ENCODE measurements at places on chromosomes 4 and X.

GRCh38 chr4:134313591-134313990 lies 112.0 kb upstream of the PABPC4L start:
- no peak for DNase-seq

GRCh38 chr4:176156656-176157055 lies 38.7 kb downstream of the SPATA4 start:
- no peak for DNase-seq

DNA sequence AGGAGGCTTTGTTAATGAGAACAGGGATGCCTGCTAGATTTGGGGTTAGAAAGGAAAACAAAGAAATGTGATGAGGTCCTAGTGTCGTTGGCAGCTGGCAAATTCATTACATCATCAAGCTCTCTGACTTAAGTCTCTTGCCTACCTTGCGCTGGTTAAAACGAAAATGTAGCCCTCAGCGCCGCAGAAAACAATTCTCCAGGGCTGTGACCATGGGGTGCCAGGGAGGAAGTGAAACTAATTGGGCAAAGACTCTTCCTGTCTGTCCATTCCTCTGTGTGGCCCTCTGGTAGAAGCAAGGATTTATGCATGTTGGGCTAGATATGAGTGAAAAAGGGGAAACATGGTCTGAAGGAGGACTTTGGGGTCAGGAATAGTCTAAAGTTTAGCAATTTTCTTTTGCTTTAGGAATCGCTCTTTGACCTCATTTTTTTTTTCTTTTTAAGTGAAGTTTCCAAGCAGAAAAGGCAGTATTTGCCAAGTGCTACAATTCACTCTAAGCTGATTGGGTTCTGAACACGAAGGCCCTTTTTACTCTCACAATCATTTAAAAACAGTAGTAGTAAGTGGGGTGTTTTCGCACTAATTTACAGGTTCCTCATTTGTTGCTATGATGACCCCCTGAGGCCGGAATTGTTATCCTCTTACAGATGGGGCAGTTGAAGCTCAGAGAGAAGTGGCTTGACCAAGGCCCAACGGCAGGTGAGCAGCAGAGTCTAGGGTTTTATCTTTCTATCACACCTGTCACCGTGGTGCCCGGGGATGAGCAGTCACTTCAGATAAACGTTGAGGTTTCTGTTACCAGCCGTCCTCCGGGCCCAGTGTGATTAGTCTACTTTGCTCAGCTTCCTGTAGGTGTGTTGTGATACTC lies 27.3 kb upstream of the CHRNA9 start:
- no peak for DNase-seq

- peak; percentile 20 for DNase-seq
These were observed 106.8 kb upstream of the NKX1-1 start for GRCh38 chr4:1512738-1513660.

GRCh38 chrX:82451725-82452124 lies 1056.4 kb upstream of the POU3F4 start:
- no peak for DNase-seq

GRCh38 chrX:120549483-120550452 lies 11.0 kb downstream of the CUL4B start:
- no peak for DNase-seq

GRCh38 chrX:71181558-71181909 lies 36.9 kb downstream of the NLGN3 start:
- DNase-seq = no peak

DNA sequence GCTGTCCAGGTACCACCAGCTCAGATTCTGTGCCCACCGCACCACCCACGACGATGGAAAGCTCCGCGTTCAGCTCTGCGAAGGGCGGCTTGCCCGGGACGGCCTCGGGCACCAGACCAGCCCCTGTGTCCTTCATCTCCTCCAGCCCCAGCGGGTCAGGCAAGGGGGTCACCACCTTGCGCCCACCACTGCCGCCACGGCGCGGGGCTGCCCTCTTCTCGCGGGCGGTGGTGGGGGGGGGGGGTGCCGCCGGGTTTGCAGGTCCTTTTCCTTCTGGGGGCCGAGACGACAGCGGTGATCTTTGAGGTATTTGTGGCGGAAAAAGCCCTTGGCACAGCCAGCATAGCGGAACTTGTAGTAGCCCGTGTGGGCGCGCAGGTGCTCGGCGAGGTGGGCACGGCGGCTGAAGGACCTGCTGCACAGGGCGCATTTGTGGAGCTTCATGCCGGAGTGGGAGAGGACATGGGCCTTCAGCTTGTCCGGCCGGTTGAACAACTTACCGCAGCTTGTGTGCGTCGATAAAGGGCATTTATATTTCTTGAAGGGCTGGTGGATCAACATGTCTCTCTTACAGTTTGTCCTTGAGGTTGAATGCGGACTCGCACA lies 50.9 kb downstream of the CFAP299 start:
- DNase-seq = no peak

DNA sequence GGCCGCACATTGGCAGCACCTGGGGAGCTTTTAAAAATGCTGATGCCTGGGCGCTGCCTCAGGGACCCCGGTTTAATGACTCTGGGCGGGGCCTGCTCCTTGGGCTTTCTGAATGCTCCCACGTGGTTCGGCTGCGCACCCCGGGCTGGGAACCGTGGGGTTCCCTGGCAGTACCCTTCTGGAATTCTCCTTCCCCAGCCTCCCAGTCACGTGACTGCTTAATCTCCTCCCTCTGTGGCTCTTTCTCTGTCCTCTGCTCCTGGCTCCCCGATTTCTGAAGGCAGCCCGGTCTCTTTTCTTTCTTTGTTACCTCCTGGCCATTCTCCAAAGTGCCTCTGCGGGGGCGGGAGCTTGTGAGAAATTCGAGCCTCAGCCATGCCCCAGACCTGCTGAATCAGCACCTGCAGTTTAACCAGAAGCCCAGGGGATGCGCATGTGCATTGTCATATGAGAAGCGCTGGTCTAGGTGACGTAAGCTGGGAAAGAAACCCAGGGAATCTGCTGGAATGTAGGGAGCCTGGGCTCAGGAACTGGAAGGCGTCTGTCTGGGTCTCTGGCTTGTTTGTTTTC lies 16.6 kb downstream of the CLCN4 start:
- DNase-seq = no peak

DNA sequence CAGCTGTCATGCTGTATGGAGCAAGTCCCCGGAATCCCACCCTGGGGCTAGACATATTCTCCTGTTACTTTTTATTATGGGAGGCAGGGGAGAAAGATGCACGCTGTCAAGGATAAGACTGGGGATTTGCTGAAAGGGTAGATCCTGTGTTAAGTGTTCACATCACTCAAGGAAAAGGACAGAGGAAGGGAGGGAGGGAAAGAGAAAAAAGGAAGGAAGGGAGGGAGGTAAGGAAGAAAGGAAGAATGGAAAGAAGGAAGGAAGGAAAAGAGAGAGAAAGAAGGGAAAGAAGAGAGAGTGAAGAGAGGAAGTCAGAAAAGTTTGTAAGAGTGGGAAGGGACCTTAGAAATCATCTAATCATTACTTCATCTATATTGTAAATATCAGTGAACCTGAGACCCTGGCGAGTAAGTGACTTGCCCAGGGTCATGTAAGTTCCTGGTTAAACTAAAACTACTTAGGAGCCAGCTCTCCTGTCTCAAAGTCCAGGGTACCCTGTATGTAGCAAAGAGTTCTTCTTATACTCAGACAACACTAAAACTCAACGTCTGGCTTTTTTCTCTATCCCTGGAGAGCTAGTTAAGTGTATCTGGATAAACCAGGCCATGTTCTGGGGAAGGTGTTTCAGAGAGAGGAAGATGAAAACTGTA lies 47.2 kb upstream of the MSX1 start:
- DNase-seq = no peak

- DNase-seq = no peak
These were observed 413.3 kb upstream of the RASGEF1B start for GRCh38 chr4:81884986-81885385.

All from activated CD8-positive, alpha-beta memory T cell treated with anti-CD3 and anti-CD28 coated beads for 48 hours (primary cell).